ENCODE measurements at places on chromosomes 2 and 18. TPM values are rescaled to one million over a fixed set of nuclear protein-coding genes. Genes with fewer than 3 reads are reported as not detected.

The MAB21L4 gene
- total RNA-seq: not detected

The CD207 gene
- total RNA-seq: 0.30 TPM

The EHD3 gene
- 7.9 TPM for total RNA-seq

The TNS1 gene
- 19.8 TPM for total RNA-seq

The KIF5C gene
- under 0.01 TPM for total RNA-seq

The TRAPPC8 gene
- 40.0 TPM for total RNA-seq

The HJURP gene
- total RNA-seq: 23.1 TPM

The PRADC1 gene
- total RNA-seq: 17.8 TPM

The TRIM43 gene
- not detected for total RNA-seq

The CENPA gene
- total RNA-seq: 21.1 TPM

The COLEC11 gene
- not detected for total RNA-seq

The ITGB6 gene
- not detected for total RNA-seq

The NETO1 gene
- not detected for total RNA-seq

The REG1B gene
- not detected for total RNA-seq

The OTOF gene
- total RNA-seq: 0.15 TPM

The ATP5F1A gene
- 1,088 TPM for total RNA-seq

The SH3BP4 gene
- 28.1 TPM for total RNA-seq

The ALPG gene
- not detected for total RNA-seq

The STPG4 gene
- total RNA-seq: not detected

The ZDBF2 gene
- 11.4 TPM for total RNA-seq

The REG3G gene
- total RNA-seq: not detected

The RAMP1 gene
- total RNA-seq: not detected

The DSC2 gene
- total RNA-seq: under 0.01 TPM

The GPC1 gene
- 10.4 TPM for total RNA-seq

The TTR gene
- not detected for total RNA-seq

The SCG2 gene
- 0.15 TPM for total RNA-seq

The COLEC12 gene
- 27.1 TPM for total RNA-seq

The RASGRP3 gene
- total RNA-seq: 9.9 TPM

The IGFBP5 gene
- total RNA-seq: 5.9 TPM

The LRRTM1 gene
- not detected for total RNA-seq

The RBBP8 gene
- total RNA-seq: 22.5 TPM

The TTC39C gene
- 2.3 TPM for total RNA-seq

The DLX1 gene
- not detected for total RNA-seq

The ARHGEF4 gene
- not detected for total RNA-seq

The TRIB2 gene
- 12.7 TPM for total RNA-seq

Measured in epithelial cell of umbilical artery (primary cell).